ENCODE measurements at places on chromosomes 7 and 10. TPM values are rescaled to one million over a fixed set of nuclear protein-coding genes. Genes with fewer than 3 reads are reported as not detected.

Gene CYP2W1
- not detected for total RNA-seq

Gene LIPM
- not detected for total RNA-seq

DNA sequence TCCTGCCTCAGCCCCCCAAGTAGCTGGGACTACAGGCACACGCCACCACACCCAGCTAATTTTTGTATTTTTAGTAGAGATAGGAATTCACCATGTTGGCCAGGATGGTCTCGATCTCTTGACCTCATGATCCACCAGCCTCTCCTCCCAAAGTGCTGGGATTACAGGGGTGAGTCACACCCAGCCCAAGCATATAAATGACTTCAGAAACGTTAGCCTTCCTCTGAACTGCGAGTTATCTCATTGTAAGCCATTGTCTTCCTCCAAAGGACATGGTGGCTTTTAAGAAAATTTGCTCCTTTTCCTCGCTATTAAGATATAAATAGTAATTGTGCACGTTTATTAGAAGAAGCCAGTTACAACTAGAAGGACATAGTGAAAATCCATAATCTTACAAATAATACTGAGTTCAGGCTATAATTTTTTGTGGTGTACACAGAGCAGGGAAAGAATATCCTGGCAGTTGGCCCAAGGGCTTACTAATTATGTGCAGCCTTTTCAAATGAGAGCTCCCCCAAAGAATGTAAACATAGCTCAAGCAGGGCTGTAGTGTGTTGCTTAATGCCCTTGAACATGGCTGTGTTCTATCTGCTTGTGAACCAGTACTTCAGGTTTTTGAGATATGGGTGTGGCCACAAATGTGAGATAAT lies 495.8 kb downstream of the PARD3 start:
- peak; percentile 26 for DNase-seq

DNA sequence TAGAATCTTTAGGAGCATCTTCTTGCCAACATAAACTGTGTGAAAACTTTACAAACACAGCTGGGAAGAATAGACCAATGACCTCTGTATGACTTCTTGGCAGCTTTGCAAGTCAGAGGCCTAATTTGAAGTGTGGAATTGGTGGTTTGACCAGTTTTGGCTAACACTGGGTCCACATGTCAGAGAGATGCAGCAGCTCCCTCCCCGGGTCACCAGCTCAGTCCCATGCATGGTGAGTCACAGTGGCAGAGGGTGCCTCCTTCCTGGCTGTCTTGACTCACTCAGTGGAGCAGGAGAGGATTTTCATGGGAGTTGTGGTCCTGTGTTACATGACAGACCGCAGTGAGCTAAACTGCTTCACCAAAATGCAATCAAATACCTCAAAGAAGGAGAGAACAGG lies 8.2 kb upstream of the STARD3NL start:
- peak; percentile 34 for DNase-seq

DNA sequence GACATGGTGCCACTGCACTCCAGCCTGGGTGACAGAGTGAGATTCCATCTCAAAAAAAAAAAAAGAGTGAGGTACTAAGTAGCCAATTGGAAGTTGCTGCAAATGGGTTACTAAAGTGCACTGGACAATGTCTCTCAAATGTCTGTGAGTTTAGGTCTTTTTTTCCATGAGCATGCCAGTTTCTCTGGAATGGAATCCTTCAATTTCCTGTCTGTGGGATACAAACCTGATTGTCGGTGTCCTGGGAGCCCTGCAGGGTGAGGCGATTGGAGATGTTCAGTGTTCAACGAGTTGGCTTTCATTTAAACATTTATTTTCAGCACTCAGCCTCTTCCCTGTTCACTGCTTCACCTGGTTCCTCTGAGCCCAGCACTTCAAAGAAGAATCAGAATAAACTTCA lies 5.3 kb upstream of the CALD1 start:
- DNase-seq: no peak

GRCh38 chr7:45306752-45307305 lies 149.2 kb downstream of the RAMP3 start:
- DNase-seq: no peak

GRCh38 chr7:157386979-157387800 lies 50.4 kb downstream of the DNAJB6 start:
- peak; percentile 92 for DNase-seq

DNA sequence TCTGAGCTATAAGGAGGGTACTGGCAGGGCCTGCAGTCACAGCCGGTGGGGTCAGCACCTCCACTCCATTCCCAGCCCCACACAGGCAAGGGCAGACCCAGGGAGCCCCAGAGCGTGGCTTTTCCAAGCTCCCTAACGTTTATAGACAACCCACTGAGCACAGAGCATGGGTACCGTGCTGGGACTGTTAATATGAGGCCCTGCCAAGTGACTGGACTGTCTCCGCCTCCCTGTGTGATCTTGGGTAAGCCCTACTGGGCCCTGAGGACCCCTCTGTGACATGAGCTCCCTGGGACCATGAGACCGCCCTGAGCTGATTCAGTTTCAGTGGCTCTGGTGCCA lies 12.4 kb downstream of the TTYH3 start:
- no peak for DNase-seq

DNA sequence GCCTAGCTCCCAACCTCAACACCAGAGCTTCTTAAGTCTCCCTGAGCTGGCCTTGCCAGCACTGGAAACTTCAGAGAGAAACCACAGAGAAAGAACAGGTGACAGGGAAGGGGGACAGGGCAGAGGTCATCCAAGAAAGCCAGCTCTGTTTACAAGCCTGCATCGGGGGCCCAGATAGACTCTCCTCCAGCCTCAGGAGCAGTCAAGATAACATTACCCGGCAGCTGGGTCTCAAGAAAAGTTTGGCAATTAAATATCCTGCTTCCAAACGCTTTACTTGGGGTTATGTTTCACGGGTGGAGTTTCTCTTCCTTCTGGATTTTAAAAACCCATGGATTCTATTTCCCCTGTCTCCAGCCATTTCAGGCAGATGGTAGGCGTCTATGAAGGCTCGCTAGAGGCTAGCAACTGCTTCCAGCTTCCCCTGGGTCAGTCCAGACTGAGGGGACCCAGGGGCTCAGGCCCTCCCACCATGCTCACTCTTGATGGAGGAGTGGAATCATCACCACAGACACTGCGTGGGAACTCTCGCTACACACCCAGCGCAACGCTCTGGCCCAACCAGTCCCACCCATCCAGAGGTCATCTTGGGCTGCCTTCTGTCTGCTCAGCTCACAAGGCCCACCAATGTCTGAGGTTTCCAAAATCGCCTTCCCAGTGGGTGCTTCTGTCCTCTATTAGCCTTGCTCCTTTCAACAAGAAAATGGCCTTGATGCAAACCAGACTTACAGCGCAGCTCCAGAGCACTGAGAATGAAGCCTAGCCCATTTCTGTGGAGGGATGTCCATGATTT lies 48.8 kb downstream of the SH3PXD2A start:
- peak; percentile 34 for DNase-seq

DNA sequence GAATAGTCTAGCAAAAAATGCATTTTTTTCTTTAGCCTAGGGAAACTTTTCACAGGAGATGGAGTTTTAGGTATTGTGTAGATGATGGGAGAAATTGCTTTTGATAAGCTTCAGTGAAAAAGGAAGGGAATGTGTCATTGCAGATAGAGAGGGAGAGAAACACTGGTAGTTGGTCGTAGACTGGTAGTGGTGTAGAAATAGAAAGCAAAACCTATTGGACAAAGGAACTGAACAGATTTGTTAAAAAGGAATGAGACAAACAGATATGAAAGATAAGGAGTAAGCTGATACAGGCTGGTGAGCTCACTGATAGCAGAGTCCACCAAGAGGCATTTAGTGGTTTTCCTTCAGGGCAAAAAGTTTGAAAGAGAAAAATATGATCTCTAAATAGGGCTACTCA lies 94.3 kb downstream of the ZEB1 start:
- no peak for DNase-seq

Data from heart left ventricle (tissue), 16 donors.